Stimulated activated CD4-positive, alpha-beta T cell treated with anti-CD3 and anti-CD28 coated beads, Interleukin-12 subunit alpha, Interleukin-12 subunit beta, amount 100 ng/mL, for 4 hours (primary cell): ENCODE measurements at places on chromosomes 11 and 22.

DNA sequence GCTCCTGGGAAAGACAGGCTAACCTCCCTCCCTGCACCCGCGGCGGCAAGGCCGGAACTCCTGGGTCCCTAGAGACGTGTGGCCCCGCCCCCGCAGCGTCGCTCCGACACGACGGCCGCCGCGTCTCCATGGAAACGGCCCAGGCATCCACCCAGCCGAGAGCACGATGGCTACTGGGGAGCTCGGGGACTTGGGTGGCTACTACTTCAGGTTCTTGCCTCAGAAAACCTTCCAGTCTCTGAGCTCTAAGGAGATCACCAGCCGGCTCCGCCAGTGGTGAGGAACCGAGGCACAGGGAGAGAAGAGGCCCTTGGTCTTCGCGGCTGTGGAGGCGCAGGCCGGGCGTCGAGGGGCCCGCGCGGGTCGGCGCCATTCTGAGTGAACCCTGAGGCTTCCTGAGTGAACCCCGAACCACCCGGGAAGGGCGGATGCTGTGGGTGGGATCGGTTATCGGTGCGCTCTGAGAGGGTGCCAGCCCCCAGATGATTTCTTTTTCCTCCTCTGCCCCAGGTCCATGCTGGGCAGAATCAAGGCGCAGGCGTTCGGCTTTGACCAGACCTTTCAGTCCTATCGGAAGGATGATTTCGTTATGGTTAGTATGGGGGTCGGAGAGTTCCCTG, at the start of gene CFAP300:
TSS of gene CFAP300 (plus strand) at position 133 of the 620 bp plus-strand sequence. CDS start at position 167, 34 bp downstream.
- peak; percentile 49 for DNase-seq

- DNase-seq = no peak
Observed at GRCh38 chr22:20056696-20057386, 23.2 kb upstream of the DGCR8 start.

DNA sequence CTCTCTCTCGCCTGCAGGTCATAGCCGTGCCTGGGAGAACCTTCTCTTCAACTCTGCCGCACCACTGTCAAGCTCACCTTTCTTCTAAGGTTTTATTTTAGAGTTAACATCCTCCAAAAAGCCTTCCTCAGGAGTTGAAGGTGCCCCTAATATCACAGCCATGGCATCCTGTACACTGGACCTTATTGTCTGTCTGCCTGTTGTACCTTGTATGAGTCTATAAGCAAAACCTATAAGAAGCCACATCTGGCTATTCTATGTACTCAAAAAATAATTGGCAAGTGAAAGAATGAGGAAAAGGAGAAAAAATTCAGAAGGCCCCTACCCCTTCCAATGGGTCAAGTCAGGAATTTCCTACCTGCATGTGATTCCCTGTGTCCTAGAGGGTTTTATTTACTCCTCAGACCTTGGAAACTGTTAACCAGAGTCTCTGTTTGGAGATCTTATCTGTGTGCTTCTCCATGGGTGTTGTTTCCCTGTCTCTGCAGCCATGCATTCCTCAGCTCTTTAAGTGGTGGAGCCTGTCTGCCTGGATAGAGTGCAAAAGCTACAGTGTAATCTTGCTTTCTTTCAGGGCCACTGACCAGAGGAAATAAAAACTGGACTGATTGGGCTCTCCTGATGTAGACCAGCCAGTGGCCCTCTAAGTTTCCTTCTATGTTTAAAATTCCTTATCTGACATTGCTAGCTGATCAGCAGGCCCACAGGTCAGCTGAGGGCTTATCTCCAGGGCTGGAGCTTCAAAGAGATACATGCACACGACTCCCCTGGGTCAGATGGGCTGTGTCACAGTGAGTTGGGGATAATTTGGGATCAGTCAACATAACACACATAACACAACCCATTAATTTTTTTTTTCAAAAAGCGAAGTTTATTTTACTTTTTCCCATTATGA, 37.6 kb upstream of the TMEM135 start:
- no peak for DNase-seq

GRCh38 chr11:63443714-63444113, 47.3 kb downstream of the PLAAT5 start:
- DNase-seq = no peak

GRCh38 chr11:9899676-9900075, 235.8 kb downstream of the SWAP70 start:
- no peak for DNase-seq

DNA sequence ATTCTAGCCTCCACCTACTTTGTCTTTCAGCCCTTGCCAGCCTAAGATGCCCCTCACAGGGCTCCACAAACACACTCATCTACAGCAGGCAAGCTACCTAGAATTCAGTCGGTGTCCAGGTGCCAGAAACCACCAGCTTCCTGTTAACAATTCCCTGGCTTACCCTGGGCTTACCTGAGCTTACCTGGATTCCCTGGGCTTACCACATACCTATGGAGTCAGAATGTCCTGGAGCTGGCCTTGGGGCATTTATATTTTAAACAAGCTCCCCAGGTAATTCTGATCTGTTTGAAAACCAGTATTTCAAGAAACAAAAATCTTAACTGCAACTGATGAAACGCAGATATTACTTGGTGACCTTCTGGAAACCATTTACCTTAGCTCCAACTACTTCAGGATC, 123.6 kb downstream of the SLC1A2 start:
- no peak for DNase-seq

- DNase-seq = no peak
Observed at GRCh38 chr11:128776069-128776423, 82.2 kb downstream of the FLI1 start.

- no peak for DNase-seq
Observed at GRCh38 chr11:64569300-64569970, 21.6 kb upstream of the SLC22A12 start.

DNA sequence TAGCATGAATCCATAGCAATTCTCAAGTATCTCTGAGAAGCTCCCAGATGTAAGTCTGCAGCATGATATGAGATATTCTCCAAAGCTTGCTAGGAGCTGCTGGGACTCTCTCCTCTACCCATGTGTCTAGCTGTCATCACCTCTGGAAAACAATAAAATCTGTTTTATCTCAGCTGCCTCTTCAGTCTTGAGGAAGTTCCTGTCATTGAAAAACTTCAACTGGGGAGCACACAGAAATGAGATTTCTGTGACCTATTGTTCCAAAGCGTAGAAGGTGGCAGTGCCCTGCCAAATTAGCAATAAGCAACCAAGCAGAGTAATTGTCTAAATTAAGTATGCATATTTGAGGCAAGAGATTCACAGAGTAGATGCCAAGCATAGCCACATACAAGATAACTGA, 1380.6 kb upstream of the RAG2 start:
- DNase-seq = no peak

GRCh38 chr11:95308512-95309035, 77.6 kb upstream of the SESN3 start:
- no peak for DNase-seq

DNA sequence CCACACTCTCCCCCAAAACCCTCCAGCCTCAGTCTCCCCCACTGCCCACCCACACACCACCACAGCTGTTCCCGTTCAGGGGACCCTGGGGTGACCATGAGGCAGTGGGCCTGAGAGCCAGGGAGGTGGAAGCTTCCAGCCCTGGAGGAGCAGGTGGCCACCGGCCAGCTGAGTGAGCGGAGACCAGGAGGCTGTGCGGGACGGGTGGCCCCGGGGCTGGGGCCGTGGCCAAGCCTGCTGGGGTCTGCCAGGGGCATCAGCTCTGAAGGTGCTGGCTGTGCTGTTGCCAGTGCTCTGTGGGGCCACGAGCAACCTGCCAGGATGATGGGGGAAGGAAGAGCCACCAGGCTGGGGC, 26.0 kb downstream of the OSBPL5 start:
- DNase-seq = no peak

DNA sequence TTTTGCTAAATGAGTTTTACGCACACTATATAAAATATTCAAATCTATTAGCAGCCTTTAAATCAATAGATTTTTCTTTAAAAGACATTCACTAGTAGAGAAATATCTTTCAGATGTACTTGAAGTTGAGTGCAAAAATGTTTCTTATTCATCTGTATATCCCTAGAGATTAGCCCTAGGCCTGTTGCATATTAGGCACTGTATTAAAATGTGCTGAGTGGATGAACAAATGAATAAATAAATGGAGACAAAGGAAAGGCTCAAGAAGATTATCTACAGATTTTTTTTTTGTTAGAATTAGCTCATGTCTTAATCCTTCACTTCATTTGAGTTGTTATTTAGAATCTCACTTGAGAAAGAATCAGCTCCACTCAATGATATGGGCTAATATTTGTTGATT, 12.0 kb upstream of the MMP13 start:
- no peak for DNase-seq

DNA sequence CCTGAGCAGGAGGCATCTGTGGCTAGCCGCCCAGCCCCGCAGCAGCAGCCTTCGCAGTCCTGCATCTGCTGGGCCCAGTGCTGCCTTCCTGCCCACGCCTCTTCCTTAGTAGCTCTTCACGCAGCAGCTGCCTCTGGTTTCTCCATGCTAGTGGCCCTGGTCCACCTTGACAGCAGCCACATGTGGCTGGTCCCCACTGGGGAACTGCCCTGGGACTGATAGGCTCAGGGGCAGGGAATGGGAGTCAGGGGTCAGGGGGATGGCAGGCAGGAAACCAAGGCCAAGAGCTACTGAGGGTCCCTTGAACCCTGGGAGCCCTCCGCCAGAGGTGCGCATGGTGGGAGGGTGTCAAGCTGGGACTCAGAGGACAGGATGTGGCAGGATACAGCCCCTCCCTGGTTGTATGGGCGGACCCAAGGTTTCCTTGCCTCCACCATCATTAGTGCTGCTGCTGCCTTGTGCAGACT, 99.4 kb upstream of the PITPNB start:
- no peak for DNase-seq

- DNase-seq = no peak
Observed at GRCh38 chr11:86795949-86796348, 4.4 kb upstream of the PRSS23 start.

DNA sequence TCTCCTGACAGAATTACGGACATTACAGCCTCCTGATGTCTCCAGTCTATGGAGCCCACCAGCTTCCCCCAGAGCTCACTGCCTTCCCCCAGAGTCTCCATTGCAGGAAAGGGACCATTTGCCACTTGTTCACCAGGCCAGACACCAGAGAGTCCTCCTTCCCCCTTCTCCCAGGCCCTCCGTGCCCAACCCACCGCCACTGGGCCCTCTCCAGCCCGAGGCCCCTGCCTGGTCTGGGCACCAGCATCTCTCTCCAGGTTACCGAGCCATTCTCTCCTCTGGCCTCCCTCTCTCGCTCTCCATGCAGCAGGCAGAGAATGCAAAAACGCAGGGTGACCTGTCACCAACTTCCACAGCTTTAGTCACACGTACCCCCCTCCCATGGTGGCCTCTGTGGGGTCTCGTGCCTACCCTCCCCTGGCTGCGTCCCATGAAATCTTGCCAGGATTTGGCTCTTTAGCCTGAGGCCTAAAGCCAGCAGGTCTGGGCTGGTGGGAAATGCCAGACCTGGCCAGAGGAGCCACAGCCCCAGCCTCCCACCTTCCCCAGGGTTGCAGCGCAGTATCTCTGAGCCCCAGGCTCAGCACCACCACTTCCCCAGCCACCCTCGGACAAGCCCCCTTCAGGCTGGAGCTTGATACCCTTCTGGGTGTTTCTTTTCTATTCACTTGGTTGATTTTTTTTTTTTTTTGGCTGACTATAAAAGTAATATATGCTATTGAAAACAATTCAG, 6.8 kb upstream of the SERPINH1 start:
- DNase-seq = no peak

DNA sequence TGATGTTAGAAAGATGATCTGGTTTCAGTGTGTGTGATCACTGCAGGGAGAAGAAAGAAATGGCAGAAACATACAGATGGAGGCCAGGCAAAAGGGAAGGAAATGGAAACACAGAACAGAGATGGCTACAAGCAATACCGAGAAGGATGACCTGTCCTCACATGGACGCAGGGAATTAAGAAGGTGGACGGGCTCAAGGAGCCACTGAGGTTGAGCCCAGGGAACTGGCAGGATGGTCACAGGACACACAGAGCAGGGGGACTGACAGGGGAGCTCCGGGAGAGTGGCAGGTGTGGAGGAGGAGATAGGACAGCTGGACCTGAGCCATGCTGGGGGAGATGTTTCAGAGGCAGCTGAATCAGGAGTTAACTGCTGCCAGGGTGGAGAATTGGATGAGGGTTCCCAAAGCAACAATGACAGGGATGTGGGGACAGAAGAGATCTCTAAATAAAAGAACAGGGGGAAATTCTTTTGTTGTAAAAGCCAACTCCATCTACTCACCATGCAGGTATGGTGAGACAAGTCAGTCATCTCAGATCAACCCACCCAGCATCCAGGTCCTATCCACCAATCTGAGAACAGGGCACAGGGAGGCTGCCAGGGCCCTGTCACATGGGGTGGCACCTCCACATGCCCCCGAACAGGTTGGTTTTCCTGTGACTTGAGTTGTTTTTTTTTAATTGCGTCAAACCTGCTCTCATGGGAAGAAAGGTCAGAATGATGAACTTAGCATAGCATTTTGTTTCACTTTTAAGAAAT, 26.3 kb downstream of the KLHL22 start:
- DNase-seq = no peak

DNA sequence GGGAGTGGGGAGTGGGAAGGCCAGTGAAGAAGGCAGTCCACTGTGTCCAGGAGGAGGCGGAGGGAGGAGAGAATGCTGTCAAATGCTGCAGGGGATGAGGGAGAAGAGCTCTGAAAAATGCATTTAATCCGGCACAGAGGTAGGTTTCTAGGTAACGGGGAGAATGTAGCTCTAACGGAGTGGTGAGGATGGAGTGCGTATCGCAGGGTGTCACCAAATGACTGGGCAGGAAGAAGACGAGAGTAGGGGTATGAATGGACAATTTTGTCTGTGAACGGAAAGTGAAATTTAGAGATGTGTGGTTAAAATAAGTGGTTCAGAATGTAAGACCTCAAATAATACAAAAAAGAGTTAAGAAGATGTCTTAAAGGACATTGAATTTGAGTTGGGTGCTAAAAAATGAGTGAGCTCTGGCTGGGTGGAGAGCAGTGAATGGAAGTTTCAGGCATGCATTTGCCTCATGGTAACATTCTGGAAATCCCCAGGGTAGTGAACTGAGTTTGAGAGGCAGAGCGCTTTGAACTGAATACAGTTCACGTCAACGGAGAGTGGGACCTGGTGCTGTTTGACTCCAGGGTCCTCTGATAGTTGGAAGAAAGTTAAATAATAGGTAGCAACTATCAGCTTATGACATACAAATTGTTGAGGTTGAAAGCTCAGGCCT, 81.3 kb upstream of the CADM1 start:
- no peak for DNase-seq

- no peak for DNase-seq
Observed at GRCh38 chr11:72013765-72014711, 15.3 kb downstream of the IL18BP start.

DNA sequence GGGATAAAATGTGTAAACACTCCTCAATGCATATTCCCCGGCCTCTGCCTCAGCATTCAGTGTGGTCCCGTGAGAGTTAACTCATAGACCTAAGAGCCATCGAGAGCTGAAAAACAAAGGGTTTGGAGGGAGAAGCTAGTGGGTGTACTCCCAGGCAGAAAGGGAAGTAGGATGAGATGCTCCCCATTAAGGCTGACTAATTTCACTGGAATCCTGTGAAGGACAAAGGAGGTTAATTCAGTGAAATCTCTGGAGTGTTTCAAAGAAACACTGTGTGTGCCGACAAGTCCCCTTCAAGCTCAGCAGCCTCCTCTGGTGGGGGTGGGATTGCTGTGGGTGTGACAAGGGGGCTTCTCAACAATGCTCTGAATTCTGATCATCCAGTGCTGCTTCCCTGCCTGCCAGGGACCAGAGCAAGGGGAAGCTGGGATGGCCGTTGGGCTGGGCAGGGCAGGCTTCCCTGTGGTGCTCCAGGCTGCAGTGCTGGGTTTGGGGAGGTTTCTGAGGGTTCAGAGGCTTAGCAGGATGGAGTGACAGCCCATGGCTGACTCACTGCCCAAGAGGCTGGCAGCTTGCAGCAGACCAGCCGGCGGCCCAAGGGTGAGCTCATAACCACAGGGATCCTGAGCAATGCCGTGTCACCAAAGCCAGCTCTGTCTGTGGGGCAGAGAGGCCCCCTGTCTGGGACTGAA, 61.4 kb upstream of the BMAL1 start:
- no peak for DNase-seq
